Cerebellar nuclear complex (tissue), 1 donor: ENCODE measurements at places on chromosomes 1 and 21.

- DNase-seq: no peak
These were observed 191.9 kb downstream of the AK5 start for GRCh38 chr1:77473690-77474089.

- DNase-seq: no peak
These were observed 95.1 kb upstream of the WLS start for GRCh38 chr1:68327414-68327813.

DNA sequence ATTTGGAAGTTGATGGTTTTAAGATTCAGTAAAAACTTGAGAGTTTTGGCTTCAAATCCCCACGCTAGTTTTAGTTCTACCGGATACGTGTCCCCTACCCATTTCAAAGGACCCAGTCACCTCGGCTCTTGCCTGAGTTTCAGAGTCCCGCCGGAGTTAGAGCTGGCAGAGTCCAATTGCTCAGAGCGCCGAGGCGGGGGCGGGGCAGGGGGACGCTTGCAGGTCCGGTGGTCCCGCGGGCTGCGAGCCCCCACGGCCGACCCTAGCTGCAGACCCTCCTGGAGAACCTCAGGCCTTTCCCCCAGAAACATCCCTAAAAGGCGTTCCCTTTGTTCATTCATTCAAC is 765 bp upstream of the VPS45 start:
- DNase-seq: no peak

- DNase-seq: no peak
These were observed 189.3 kb downstream of the PTPRU start for GRCh38 chr1:29425631-29426030.

- DNase-seq: no peak
These were observed 965 bp downstream of the ABCA4 start for GRCh38 chr1:94119796-94120569.

DNA sequence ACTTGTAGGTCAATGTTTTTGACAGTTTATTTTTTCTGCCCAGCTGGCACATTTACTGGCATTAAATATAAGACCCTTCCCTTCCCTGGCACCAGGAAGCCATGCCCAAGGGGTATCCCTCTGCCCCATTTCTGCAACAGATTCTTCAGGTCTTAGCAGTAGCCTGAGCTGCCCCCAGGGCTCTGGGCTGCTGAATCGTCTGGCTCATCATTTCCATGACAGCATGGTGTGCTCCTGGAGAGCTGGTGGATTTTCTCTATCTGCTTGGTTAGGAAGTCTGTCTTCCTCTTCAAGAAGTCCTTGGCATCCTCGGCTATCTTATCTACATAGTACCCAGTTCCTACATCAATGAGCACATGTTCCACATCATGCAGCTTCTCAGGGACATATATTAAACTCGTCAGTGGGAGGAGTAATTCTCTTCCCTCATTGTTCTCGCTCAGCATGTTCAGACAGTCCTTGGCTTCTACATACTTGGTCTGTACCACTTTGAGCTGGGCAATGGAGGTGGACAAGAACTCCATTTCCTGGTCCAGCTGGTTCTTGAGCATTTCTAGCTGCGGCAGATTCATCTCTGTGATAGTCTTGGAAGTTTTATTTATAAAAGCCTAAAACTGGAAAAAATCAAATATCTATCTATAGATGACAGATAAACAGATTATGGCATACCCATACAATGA is 23.5 kb downstream of the MIA3 start:
- DNase-seq: no peak

DNA sequence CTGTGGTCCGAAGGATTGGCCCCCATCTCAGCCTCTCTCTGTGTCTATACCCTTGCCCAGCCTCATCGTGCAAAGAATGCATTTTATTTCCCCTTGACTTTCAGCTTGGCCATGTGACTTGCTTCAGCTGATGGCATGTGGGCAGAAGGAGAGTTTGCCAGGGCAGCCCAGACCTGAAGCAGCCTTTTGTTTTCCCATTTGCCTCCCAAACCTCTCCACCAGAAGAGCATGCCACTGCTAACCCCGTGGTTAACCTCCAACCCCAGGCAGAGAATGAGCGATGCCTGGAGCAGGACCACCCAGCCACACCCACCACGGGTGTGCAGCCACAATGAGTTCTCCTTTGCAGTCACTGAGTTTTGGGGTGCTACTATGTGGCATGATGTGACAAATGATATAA is 136.4 kb downstream of the SETD4 start:
- DNase-seq: no peak

DNA sequence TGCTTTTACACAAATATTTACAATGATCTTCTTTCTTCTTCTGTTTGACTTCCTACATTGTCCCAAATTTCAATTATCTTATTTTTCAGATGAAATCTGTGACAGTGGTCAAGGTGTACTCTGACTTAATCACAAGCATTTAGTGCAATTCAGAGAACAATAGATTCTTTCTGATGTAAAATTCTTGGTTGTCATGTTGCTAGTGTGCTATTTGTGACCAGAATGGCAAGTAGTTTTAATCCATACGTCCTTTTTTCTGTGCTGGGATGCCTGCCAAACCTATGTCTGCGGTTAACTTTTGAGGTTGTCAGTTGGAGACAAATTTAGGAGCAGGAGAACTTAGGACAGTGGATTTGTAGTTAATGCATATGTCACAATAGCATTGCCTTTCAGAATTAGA is 31.0 kb downstream of the NCAM2 start:
- no peak for DNase-seq

GRCh38 chr1:165259706-165260428 is 96.6 kb downstream of the LMX1A start:
- no peak for DNase-seq

DNA sequence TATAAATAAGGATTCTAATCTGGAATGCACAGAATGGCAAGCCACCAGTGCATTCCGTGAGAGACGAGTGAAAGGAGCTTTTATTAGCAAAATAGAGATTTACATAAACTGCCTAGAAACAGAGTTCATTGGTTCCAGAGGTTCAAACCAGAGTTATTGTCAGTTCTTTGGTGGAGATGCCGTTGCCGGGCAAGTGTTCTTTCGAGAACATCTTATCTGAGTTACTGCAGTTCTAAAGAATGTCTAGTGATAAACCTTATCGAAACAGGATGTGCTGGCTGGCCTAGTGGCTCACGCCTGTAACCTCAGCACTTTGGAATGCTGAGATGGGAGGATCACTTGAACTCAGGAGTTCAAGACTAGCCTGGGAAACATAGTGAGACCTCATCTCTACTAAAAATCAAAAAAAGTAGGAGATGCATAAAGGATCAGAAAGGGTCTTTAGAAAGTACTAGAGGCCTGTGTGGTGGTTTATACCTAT is 19.9 kb upstream of the EVI5 start:
- DNase-seq: no peak

DNA sequence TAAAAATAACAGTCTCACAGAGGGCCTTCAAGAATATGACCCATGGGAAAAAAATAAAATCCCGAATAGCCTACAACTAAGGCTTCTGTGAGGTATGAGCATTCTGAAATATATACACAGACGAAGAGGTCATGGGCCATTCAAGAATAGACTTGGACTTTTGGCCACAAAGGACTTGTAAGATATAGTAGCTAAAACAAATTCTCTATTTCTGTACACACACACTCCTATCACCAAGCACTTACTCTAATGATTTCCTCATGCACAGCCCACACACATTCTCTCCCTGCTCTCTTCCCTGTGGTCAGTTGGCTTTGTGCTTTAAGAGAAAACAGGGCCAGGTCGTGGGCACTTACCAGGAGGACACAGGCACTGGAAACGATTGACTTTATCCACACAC is 69.7 kb upstream of the ADAM30 start:
- no peak for DNase-seq

GRCh38 chr1:206538901-206539640 is 31.7 kb downstream of the RASSF5 start:
- DNase-seq: no peak

DNA sequence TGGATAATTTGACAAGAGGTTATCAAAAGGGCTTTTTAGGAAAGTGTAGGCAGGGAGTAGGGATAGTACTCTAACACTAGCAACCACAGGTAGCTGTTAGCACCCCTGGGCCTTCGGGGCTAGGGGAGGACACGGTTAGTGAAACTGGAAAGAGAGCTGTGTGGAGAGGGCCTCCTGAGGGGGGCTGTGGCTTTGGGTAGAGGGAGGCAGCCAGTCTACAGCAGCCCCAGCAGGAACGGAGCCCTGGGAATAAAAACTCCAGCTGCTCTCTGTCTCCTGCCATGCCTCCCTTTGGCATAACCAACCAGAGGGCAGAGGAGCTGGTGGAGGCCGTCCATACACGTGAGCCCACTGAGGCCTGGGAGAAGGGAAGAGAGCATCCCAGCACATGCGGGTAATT is 223.2 kb downstream of the FOXD2 start:
- no peak for DNase-seq

DNA sequence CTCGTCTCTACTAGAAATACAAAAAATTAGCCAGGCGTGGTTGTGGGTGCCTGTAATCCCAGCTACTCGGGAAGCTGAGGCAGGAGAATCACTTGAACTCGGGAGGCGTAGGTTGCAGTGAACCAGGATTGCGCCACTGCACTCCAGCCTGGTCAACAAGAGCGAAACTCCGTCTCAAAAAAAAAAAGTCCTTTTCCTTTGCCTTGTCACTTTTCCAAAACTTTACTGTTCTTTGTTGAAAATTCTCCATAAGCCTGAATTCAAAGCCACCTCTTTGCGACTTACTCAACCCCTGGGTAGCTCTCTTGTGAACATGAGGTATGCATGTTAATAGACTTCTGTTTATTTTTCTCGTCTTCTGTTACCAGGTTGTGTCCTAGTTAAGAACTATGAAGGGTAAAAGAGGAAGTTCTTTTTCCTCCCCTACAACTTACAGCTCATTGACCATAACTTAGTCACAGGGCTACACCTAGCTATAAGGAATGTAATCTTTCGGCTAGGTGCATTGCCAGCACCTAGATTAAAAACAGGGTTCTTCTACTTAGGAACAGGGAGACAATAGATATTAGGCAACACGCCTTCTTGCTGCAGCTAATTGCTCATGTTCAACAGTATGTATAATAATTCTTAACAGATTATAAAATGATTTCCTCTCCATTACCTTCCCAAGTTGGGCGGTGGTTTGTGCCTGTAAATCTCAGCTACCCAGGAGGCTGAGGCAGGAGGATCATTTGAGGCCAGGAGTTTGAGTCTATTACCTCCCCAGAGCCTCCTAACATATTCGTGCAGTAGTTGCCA is 40.9 kb downstream of the PTAFR start:
- DNase-seq: no peak

- no peak for DNase-seq
These were observed 669.9 kb upstream of the NR5A2 start for GRCh38 chr1:199357599-199357998.

- no peak for DNase-seq
These were observed 17.3 kb downstream of the KCTD3 start for GRCh38 chr1:215584389-215584788.

DNA sequence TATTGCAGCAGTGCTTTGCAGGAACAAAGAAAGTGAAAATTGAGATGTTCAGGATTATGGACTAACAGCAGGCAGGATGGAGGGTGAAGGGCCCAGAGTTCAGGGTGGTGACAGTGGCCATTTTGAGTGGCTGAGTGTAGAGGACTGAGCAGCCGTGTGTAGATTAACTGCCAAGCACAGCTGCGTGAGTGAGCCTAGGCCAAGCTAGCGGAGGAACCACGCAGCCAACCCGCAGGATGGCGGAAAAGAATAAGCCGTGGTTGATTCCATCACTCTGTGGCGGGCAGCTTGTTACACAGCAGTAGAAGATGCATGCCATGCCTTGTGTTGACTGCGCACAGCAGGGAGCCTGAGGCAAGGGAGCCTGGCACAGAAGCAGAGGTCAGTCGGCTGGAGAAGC is 102.5 kb upstream of the KIF26B start:
- DNase-seq: no peak
